Stimulated activated CD4-positive, alpha-beta T cell treated with anti-CD3 and anti-CD28 coated beads, Interleukin-2, amount 100 ng/mL, for 48 hours (primary cell): ENCODE measurements at places on chromosomes 12 and 14.

DNA sequence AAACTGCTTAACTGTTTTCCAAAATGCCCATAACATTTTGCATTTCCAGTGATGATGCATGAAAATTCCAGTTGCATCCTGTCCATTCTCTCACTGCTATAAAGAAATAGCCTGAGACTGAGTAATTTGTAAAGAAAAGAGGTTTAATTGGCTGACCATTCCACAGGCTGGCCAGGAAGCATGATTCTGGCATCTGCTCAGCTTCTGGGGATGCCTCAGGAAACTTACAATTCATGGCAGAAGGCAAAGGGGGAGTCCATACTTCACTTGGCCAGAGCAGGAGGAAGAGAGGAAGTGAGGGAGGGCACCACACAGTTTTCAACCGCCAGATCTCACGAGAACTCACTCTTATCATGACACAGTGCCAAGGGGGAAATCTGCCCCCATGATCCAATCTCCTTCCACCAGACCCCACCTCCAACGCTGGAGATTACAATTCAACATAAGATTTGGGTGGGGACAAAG is 18.2 kb upstream of the CLEC2D start:
- DNase-seq = peak; percentile 48

GRCh38 chr12:85632390-85632789 is 203.8 kb downstream of the RASSF9 start:
- DNase-seq = no peak

GRCh38 chr12:1102791-1103450 is 111.9 kb downstream of the ERC1 start:
- no peak for DNase-seq

DNA sequence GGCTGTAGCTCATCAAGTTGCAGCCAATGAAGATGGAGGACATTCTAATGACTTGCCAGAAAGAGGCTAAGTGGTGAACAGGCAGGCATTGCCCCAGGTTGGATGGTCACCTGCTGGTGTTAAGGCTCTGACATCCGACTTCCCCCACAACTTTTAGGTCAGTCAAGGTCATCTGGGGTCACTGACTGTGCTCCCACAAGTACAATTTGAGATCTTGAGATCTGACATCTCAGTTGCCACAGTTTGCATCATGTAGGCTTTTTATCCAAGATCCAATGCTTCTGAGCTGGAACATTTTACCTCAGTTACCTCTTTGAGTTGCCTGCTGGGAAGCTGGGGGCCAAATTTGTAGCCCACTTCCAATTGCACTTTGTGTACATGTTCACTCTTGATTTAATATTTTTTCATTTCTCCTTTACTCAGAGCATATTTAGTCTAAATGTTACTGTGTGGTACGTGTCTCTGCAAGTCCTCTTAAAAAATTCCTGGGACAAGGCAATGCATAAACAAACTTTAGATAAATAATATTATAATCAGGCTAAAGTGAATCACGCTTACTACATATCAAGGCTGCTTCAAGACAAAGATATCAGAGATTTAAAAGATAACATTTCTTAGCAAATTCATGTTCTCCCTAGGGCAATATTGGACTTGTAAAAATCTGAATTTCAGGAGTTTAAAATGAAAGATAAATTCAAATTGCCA is 61.4 kb downstream of the SEL1L start:
- no peak for DNase-seq

DNA sequence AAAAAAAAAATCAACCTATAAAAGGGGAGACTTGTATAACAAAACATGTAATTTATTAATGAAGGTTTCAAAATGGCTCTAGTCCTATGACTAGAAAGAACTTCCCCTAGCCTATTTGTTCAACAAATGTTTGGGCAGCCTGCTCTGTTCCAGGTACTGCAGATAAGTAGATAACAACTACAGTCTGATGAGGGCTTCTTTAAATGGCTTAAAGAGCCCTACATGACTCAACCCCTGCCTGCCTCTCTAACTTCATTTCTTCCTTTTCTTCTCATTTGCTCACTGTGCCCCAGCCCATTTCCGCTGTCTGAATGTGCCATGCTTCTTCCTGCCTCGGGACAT is 21.5 kb downstream of the ALDH6A1 start:
- DNase-seq = no peak

DNA sequence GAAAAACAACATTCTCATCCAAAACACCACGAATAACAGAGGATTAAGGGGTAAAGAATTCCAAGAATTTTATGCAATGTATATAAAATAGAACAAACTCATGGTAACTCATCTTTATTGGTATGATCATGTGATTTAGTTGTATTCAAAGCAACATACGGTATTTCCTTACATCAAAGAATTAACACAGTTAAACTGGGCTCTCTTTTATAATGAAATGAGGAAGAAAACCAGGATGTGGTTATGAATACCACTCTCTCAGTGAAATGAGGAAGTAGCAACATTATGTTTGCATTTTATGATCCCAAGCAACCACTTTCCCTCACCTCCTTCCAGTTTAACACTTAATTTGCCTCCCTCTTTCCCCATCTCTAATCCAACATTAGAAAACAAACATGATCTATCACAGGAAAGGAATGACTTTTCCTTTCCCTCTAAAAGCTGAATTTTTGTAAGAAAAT is 22.9 kb downstream of the SPTLC2 start:
- DNase-seq = no peak

DNA sequence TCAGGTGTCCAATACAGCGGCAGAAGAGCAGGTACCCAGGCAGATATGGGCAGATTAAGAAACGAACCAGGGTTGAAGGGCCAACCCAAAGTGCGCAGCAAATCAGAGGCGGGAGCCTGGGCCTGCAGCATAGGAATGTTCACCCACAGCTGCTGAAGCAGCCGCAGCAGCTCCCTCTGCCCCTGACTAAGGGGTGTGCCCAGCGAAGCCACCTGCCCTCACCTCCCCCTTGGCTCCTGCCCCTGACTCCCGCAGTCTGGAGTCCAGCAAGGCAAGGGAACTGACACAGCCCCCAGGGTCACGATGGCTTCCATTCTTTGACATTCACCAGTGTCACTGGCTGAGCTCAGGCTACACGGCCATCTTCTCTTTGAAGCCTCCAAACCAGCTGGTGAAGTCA is 27.3 kb upstream of the ZFP36L1 start:
- no peak for DNase-seq

DNA sequence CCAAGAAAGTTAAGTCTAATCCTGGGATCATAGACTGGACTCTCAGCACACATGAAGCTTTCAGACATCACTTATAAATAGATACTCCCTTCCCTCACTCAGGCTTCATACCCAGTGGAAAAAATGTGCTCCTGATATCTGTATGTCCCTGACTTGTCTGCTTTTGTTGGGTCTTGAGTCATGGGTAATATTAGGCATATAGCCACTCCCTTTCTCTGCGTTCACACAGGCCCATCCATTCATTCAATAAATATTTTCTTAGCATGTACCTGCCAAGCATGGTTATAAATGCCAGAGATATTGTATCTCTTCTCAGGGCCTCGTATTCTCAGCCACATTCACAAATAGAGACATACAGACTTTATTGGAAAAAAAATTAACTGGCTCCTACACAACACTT is 43.5 kb downstream of the COX16 start:
- DNase-seq = no peak

DNA sequence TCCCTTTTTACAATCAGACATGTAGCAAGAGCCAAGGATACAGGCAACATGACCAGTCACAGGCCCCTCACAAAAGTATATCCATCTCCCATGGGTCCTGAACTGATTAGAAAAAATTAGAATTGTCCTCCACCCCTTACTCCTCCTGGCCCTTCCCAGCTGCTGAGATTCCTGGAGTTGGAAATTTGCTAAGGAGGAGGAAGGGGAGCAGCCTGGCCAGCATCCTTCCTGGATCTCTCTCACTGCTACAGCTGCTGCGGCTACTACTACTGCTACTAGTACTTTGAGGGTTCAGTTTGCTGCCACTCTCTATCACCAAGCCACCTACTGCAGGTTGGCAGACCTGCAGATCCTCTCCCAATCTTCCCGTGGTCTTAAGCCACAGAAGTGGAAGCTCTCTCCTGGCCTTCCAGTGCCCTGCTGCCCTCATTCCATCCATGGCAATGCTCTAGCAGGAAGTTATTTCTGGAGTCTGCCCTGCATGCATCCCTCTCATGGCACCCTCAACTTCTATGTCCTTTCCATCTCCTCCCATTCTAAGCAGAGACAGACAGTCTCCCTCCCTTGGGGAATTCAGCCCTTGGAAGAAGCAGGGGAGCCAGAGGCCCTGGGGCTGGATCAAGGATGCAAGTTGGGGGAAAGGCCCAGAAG is 1.0 kb downstream of the ITGA7 start:
- no peak for DNase-seq

- no peak for DNase-seq
Measured at GRCh38 chr14:51342226-51342625, 102.2 kb downstream of the TMX1 start.

GRCh38 chr12:46573347-46573658 is 200.7 kb upstream of the SLC38A2 start:
- DNase-seq = no peak

GRCh38 chr12:111747333-111747732 is 19.4 kb upstream of the ALDH2 start:
- DNase-seq = no peak

DNA sequence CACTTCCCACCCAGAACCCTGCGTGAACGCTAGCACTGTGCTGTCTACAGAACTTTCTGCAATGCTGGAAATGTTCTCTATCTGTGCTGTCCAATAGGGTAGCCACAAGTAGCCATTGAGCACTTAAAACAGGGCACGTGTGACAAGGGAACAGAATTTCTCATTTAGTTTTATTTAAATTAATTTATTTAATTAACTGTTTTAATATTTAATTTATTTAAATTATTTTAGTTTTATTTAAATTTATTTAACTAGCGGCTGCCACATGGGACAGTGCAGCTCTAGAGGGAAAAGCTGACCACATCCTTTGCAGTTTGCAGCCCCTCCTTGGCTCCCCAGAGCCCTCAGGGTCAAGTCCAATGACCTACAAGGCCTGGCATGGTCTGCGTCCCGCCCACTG is 35.0 kb upstream of the CORO1C start:
- no peak for DNase-seq

GRCh38 chr12:48489012-48489411 is 6.7 kb downstream of the C12orf54 start:
- no peak for DNase-seq

- DNase-seq = no peak
Measured at GRCh38 chr12:117533687-117534086, 172.3 kb upstream of the NOS1 start.

GRCh38 chr12:99043319-99043914 is 398.3 kb downstream of the APAF1 start:
- DNase-seq = peak; percentile 48

DNA sequence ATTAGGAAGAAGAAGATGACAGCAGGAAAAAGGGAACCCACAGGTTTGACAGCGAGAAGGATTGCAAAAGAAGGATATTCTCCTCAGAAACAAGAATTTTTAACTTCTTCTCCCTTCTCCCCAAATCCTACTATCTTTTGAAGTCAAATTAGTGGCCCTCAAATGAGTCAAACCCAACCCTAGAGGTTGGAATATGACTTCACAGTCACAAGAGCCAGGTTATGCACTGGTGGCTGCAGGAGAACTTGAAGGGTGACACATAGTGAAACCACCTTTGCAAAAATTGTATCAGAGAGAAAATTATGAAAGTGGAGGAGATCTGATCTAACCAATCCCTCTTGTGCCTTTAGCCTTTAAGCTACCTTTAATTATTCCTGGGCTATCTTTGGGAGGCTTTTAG is 386.2 kb upstream of the CCDC196 start:
- peak; percentile 2 for DNase-seq

DNA sequence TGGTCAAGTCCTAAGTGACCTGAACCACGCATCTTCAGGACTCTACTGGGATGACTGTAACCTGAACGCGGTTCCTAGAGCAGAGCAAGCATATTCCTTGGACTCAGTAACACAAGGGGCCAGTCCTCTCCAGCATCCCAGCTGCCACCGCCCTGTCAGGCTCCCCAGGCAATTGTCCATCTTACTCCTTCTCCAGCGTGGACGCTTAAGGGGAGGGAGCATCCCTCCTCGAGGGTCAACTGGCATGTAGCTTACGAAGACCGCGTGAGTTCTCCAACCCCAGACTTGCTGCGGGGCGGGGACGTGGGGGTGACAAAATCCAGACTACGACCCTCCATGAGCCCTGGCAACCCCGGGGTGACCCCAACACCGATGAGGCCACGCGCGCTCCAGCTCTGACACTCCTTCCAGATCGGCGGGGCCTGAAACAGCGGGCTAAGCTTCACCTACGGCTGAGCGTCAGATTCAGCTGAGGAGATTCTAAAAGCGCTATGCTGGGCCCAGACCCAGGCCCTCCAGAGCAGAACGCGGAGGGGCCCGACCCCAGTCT is 846 bp upstream of the MTHFD1 start:
- no peak for DNase-seq

DNA sequence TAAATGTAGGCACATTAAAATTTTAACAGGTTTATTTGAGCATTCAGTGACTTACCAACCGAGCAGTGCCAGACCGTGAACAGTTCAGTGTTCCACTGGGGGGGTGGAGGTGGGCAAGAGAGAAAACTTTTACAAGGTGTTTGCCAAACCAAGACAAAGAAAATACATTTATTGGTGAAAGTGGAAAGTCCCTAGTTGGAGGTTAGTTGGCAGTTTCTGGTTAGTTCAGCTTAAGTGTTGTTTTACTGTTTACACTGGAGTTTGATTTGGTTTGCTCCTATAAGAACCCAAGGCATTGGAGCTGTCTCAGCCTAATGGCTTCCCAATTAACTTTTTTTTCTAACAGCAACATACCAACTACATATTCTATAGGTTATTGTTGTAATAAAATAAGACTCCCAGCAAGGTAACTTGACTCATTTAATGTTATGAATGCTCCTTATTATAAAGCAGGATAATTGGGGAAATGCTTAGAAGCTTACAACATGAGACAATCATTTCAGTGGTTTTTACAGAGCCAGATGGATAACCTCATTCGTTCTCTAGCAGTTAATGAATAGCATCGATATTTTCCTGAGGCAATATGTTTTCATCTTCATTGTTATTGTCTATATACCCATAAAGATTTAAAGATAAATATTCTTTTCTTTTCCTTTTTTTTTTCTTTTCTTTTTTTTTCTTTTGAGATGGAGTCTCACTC is 115.8 kb downstream of the ETNK1 start:
- DNase-seq = no peak

- DNase-seq = no peak
Measured at GRCh38 chr12:112422531-112422930, 3.8 kb downstream of the PTPN11 start.

- no peak for DNase-seq
Measured at GRCh38 chr12:127749416-127749815, 517.6 kb upstream of the TMEM132C start.

DNA sequence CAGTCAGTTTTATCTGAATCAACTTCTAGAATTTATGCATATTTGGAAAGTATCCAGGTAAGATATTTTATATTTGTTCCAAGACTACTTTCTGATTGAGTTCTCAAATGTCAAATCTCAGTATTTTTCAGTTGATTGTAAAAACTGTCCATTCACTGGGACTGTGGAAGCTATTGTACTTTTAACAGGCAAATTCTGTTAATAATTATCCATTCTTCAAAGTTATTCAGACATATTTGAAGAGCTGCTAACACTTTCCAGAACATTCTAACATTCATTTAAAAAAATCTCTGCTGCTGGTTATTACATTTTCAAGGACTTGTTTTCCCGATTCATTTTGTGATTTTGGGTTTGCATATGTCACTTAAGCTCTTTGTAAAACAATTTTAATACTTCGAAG is 59.7 kb downstream of the PIK3C2G start:
- no peak for DNase-seq
